ENCODE measurements at places on chromosomes 11 and 22. TPM values are rescaled to one million over a fixed set of nuclear protein-coding genes. Genes with fewer than 3 reads are reported as not detected.

Gene TEX12
- not detected for total RNA-seq

Gene PLA2G3
- total RNA-seq: not detected

Gene HTR3A
- total RNA-seq: not detected

Gene MAJIN
- total RNA-seq: not detected

Gene HTATIP2
- total RNA-seq: 198 TPM

Gene MS4A5
- not detected for total RNA-seq

Gene CLCF1
- total RNA-seq: 42.2 TPM

Gene KREMEN1
- total RNA-seq: 4.5 TPM

Gene BTBD18
- not detected for total RNA-seq

Gene UPK3A
- total RNA-seq: not detected

Gene MB
- total RNA-seq: 7.5 TPM

Gene EMID1
- 0.29 TPM for total RNA-seq

Gene RTN4RL2
- total RNA-seq: 99.6 TPM

Gene KCNJ1
- not detected for total RNA-seq

Gene PHLDB1
- 8.8 TPM for total RNA-seq

Gene BCR
- total RNA-seq: 16.9 TPM

Gene GNAZ
- total RNA-seq: 2.3 TPM

Gene POU2AF1
- total RNA-seq: not detected

Gene GLB1L3
- not detected for total RNA-seq

Gene ART1
- total RNA-seq: not detected

Gene RAB38
- 1.0 TPM for total RNA-seq

Gene KIF18A
- total RNA-seq: 12.9 TPM

Gene GLYATL1
- not detected for total RNA-seq

Gene E2F8
- 7.2 TPM for total RNA-seq

Gene TSPAN32
- total RNA-seq: not detected

Gene C11orf97
- total RNA-seq: not detected

Gene C11orf16
- not detected for total RNA-seq

Gene OR52A1
- not detected for total RNA-seq

Gene SLC22A6
- not detected for total RNA-seq

Gene SHANK3
- 4.5 TPM for total RNA-seq

Gene SEPTIN3
- total RNA-seq: 1.0 TPM

Gene FAM227A
- 0.75 TPM for total RNA-seq

Gene GAL3ST1
- 11.1 TPM for total RNA-seq

Gene CABP4
- total RNA-seq: not detected

Gene GLYAT
- not detected for total RNA-seq

Gene C11orf42
- total RNA-seq: not detected

Gene RBMXL2
- not detected for total RNA-seq

Gene FIBIN
- total RNA-seq: not detected

Gene PKNOX2
- total RNA-seq: not detected

Gene CHRM1
- total RNA-seq: 0.08 TPM
